Right renal cortex interstitium (tissue), 3 donors: ENCODE measurements at places on chromosomes 6 and 20. TPM values are rescaled to one million over a fixed set of nuclear protein-coding genes. Genes with fewer than 3 reads are reported as not detected.

The TMEM200A gene
- 26.4 TPM for polyA plus RNA-seq

The HLA-DOA gene
- 5.4 TPM for polyA plus RNA-seq

The MLN gene
- 2.9 TPM for polyA plus RNA-seq

The SOX18 gene
- 5.6 TPM for polyA plus RNA-seq

The LST1 gene
- 5.2 TPM for polyA plus RNA-seq
